ENCODE measurements at places on chromosomes 6 and 20.

DNA sequence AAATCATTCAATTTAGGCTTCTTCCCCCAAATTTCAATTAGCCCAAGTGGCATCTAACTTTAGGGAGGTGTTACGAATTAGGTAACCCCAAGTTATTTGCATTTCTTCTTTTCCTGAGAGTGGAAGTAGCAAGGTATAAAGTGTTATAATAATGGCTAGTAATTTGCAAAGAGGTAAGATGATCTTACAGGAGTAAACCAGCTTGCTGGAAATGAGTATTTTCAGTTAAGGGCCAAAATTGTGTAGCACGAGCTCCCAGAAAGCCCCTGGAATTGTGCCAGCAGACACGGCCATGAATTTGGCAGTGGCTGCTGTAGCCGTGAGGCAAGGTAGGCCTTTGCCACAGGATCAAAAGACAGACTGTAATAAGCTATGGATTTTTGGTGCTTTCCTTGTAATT is 38.0 kb downstream of the CITED2 start:
- DNase-seq: peak; percentile 26

GRCh38 chr6:11732036-11732631 is 46.5 kb downstream of the ADTRP start:
- DNase-seq: no peak

DNA sequence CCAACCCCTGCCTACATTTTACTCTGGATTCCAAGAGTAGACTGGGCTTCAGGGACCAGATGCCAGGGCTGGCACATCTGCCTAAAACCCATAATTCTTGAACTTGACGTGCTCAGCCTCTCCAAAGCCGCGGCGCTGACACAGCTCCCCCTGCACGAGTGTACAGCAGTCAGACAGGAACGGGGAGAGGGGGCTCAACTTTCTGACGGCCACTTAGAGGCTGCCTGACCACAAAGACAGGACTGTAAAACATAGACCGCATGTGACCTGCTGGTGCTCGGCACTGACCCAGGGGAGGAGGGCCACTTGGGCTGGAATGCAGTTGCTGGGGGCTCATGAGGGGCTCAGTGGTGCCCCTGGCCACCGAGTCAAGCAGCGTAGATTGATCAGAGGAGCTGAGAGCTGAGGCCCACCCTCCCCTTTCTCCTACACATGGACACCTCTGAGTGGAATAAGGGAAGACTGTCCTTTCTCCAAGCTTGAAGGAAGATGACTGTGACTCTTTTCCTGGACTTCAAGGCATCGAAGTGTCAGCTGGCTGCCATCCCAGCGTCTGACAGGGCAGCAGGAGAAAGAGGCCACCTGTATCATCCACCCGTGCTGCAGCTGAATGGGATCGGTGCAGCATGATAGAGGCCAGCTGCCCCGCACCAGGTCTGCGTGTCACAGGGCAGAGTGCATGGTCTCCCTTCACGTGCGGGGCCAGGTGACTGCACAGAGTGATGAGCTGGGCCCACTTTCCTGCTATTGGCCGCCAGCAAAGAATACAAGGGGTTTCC is 171.3 kb upstream of the AGPAT4 start:
- peak; percentile 42 for DNase-seq

DNA sequence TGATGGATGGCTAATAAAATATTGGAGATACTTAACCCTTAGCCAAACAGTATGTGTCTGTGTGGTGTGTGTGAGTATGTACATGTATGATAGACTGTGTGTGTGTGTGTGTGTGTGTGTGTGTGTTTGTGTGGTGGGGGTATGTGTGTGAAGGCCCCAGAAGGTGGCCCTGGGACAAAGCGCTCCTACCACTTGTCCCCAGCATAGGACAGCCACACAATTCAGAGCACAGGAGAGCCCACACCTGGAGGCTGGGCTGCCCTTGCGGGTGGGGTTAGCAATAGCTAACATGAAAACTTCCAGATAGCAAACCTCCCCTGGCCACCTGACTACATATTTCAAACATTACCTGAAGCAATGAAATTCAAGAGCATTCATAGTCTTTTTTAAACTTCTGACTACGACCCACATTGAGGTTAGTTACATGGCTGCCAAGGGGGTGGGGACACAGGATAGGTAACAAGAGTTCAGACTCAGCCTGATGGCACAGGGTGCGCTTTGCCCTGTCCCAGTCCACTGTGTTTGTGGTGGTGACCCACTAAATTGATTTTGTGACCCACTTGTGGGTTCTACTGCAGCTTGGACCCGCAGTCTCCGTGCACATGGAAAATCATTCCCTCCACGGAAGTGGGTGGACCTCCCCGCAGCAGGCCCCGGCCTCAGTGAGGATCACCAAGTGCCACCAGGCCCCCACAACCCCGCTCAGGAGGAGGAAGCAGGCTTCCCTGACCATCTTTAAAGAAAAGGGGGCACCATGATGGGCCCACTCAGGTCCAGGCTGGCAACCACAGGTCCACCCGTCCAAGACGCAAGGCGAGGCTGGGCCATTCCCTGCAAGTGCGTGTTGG is 34.8 kb downstream of the ZC3H12D start:
- no peak for DNase-seq

- DNase-seq: no peak
Observed at GRCh38 chr6:111845441-111845871, 27.8 kb downstream of the FYN start.

DNA sequence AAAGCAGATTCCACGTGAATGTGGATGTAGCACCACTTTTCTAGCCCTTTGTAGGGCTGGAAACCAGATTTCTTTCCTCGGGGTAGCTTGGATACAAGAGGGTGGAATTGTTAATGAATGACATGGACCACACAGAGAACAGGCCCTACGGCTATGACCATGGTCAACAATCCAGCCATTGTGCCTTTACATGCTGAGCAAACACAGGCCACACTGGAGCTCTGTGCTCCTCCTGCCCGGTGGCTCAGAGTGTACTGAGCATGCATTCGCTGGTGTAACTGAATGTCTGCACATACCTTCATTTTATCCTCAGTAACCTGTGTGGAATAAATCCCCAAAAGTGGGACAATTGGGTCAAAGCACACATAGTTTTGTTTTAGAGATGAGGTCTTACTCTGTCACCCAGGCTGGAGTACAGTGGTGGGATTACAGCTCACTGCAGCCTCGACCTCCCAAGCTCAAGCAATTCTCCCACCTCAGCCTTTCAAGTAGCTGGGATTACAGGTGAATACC is 32.8 kb downstream of the LRP11 start:
- DNase-seq: no peak

Measured in kidney tubule cell (primary cell).